ENCODE measurements at places on chromosomes 4 and X. TPM values are rescaled to one million over a fixed set of nuclear protein-coding genes. Genes with fewer than 3 reads are reported as not detected.

HHIP gene
- total RNA-seq = 11.5 TPM

IL1RAPL1 gene
- total RNA-seq = 24.5 TPM

ARSJ gene
- 3.1 TPM for total RNA-seq

- H3K27me3 ChIP-seq = no peaks in the 10 kb centered on the region
- H3K4me1 ChIP-seq = peaks cover 5% of the 10 kb centered on the region
Measured at GRCh38 chr4:8282134-8282641, 12.6 kb downstream of the HTRA3 start.

TBX22 gene
- total RNA-seq = 0.30 TPM

TBC1D8B gene
- 9.0 TPM for total RNA-seq

CPZ gene
- total RNA-seq = 82.0 TPM

DNA sequence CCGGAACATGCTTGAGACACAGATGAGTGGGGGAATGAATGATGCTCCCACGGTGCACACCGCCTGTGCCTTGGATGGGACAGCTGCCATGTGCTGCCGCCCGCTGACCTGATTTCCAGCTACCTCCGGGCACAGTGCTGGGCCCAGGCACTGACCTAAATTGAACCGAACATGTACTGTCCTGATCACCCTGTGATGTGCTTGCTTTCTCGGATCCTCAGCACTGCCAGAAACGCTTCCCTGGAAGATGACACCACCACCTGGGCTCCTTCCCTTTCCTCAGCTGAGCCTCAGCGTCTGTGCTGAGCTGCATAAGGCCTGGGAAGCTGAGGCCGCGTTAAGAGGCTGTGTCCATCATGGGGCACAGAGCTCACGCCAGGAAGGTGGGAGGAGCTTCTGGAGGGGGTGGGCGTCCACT is 39.3 kb upstream of the MXD4 start:
- no peak overlapping the region for H3K4me3 ChIP-seq
- no peaks in the 10 kb centered on the region for H3K27me3 ChIP-seq
- no peak for DNase-seq
- no peak overlapping the region for H3K27ac ChIP-seq

CXCL5 gene
- total RNA-seq = 0.40 TPM

DNA sequence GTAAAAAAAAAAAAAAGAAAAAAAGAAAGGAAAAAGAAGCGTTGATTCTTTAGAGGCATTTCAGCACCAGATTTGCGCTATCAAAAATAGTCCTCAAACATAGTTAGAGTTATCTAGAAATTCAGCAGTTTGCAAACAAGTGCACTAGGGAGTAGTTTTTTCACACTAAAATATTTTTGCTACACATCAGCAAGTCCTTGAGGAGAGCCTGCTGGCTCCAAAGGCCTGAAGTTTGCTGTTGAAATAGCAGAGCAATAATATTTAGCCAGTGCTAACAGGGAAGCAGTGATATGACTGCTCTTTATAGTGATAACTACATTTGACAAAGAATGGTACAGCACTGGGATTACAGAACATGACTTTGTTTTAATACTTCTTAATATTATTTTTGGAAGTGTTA is 472.2 kb downstream of the PCDH7 start:
- no peaks in the 10 kb centered on the region for H3K4me1 ChIP-seq
- no peak overlapping the region for H3K27ac ChIP-seq
- no peak for DNase-seq
- no peak overlapping the region for H3K4me3 ChIP-seq

GRCh38 chrX:107731831-107732502 is 43.6 kb downstream of the TSC22D3 start:
- peak overlapping the region; percentile 40 for H3K27ac ChIP-seq
- peaks cover 30% of the 10 kb centered on the region for H3K27me3 ChIP-seq
- peak; percentile 47 for DNase-seq
- no peaks in the 10 kb centered on the region for H3K36me3 ChIP-seq

ZC4H2 gene
- 32.2 TPM for total RNA-seq

- H3K4me3 ChIP-seq = no peak overlapping the region
- H3K4me1 ChIP-seq = peaks cover 7% of the 10 kb centered on the region
- no peak for DNase-seq
- no peaks in the 10 kb centered on the region for H3K36me3 ChIP-seq
Measured at GRCh38 chrX:111375747-111376146, 36.2 kb downstream of the DCX start.

- no peaks in the 10 kb centered on the region for H3K4me1 ChIP-seq
- no peak for DNase-seq
- no peak overlapping the region for H3K27ac ChIP-seq
- H3K27me3 ChIP-seq = no peaks in the 10 kb centered on the region
- H3K4me3 ChIP-seq = no peak overlapping the region
Measured at GRCh38 chrX:97876697-97877407, 993.1 kb downstream of the RPA4 start.

GRCh38 chrX:150012647-150013381 is 74.5 kb upstream of the EOLA2 start:
- H3K27me3 ChIP-seq = no peaks in the 10 kb centered on the region
- H3K4me3 ChIP-seq = no peak overlapping the region
- H3K36me3 ChIP-seq = no peaks in the 10 kb centered on the region
- no peak overlapping the region for H3K27ac ChIP-seq

GRCh38 chr4:140103676-140104075 is 50.3 kb downstream of the MAML3 start:
- no peaks in the 10 kb centered on the region for H3K27me3 ChIP-seq
- no peaks in the 10 kb centered on the region for H3K36me3 ChIP-seq

DNA sequence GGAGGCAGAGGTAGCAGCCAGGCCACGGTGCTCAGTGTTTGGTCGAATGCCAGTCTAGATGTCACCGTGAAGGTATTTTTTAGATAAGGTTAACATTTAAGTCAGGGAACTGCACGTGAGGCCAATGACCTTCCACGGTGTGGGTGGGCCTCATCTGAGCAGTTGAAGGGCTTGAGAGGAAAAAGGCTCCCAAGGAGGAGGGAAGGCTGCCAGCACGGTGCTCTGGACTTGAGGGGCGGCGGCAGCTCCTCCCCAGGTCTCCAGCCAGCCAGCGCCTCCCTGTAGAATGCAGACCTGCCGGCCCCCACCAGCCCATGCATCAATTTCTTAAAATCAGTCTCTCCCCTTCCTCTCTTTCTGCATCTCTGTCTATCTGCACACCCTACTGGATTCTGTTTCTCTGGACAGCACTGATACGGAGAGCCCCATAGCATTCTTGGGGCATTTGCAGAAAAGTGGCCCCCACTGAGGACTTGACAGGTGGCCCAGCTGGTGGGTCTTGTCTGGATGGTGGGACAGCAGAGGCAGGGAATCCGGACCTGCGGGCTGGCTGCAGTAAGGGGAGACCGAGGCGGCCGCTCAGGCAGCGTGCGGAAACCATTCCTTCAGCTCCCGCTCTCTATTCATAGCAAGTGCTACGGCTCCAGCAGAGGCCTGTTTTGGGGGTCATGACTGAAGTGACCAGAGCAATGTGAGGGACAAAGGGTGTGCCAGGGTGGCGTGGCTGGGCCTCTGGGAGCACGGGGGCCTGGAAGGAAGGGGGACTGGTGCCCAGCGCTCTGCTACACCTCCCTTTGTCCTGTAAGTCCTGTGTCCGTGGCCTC is 7.9 kb upstream of the RGS12 start:
- peaks cover 6% of the 10 kb centered on the region for H3K36me3 ChIP-seq
- DNase-seq = no peak
- H3K27me3 ChIP-seq = no peaks in the 10 kb centered on the region
- peaks cover 34% of the 10 kb centered on the region for H3K4me1 ChIP-seq

HADH gene
- 20.6 TPM for total RNA-seq

DNA sequence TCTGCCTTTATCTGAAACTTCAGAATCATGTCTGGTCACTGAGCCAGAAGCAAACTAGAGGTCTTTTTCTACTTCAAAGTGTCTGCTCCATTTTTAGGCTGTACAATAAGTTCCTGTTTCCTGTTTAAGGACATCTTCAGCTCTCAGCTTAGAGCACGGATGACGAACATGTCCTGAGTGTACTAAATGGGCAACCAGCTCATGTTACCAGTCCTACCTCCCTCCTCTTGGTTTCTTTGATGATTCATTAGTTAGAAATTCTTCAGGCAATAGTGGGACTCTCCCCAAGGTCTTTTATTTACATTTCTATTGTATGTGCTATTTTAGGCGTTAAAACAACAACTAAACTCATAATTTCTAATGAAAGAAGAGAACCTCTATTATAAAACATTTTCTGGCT is 58.0 kb downstream of the ENPEP start:
- H3K27ac ChIP-seq = no peak overlapping the region
- H3K36me3 ChIP-seq = no peaks in the 10 kb centered on the region
- H3K4me1 ChIP-seq = no peaks in the 10 kb centered on the region
- H3K4me3 ChIP-seq = no peak overlapping the region
- no peaks in the 10 kb centered on the region for H3K27me3 ChIP-seq

MFSD8 gene
- total RNA-seq = 45.8 TPM

DNA sequence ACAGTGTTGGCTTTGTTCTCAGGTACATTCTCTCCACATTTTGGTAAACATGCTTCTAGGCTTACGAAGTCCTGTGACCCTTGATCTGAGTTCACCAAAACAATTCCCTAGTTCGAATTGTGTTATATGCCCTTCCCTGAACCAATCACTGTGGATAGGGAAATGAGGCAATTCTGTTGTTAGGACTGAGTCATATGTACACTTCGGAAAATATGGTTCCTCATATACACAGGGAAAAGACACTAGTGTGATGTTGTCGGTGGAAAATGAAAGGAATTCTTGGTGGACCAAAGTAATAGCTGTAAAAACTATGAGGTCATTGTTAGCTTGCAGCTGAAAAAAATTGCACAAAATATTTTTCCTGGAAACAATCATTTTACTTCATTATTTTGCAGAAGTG is 46.6 kb upstream of the MAGEC2 start:
- H3K27ac ChIP-seq = no peak overlapping the region
- H3K36me3 ChIP-seq = no peaks in the 10 kb centered on the region
- no peak for DNase-seq
- H3K4me1 ChIP-seq = no peaks in the 10 kb centered on the region

DNA sequence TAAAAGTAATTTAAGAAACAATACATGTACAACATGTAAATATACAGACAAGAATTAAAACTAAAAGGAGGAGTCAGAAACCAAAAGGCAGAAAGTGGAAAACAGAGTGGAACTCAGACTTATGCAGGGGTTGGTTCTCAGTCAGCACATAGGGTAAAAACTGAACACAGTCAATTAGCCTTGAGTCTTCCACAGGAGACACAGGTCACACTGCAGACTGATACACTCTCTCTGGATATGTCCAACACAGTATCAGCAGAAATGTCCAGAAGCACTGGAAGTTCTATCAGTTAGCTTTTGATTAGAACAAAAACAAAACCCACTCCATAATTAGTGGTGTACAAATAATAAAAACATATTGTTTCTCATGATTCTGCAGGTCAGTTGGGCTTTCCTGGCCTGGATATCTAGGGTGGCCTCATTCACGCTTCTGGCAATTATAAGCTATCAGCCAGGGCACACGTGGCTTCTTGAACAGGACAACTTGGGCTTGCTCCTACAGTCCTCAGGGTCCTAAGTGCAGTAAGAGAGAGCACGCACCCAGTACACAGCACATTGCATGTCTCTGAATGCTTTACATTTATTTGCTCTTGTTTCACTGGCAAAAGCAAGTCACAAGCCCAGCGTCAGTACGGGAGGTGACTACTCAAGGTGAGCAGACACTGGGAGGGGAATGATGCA is 21.6 kb downstream of the TEC start:
- H3K4me1 ChIP-seq = no peaks in the 10 kb centered on the region
- H3K4me3 ChIP-seq = no peak overlapping the region
- H3K27ac ChIP-seq = no peak overlapping the region
- no peak for DNase-seq

DNA sequence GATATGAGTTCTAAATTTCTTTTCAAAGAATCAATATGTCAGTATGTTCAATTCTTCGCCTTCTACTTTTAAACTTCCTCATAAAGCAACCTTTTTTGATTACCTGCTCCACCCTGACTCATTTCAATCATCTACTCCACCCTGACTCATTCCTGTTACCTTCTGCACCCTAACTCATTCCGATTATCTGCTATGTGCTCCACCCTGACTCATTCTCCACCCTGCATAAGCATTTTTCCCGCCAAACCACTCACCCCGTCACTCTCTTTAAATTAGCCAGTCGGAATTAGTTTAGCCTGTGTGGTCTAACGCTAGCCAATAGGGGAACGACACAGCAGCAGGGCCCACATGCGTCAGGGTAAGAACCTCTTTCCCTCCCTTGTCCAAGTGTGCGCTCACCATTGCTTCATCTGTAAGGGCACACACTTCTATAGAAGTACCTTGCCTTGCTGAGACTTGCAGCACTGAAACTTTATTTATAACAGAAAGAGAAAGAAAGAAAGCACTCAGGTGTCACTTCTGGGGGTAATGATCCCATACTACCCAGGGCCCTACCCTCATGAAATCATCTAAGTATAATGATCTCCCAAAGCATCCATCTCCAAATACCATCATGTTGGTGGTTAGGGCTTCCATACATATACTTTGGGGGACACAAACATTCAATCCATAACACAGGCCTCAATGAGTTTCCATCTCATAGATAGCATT is 875.2 kb downstream of the RAPGEF2 start:
- no peaks in the 10 kb centered on the region for H3K36me3 ChIP-seq
- H3K4me3 ChIP-seq = no peak overlapping the region
- DNase-seq = no peak

GRCh38 chr4:70559211-70559830 is 32.7 kb upstream of the AMBN start:
- no peak overlapping the region for H3K27ac ChIP-seq
- DNase-seq = peak; percentile 69
- H3K4me1 ChIP-seq = no peaks in the 10 kb centered on the region
- no peaks in the 10 kb centered on the region for H3K36me3 ChIP-seq

- H3K36me3 ChIP-seq = no peaks in the 10 kb centered on the region
- peak within 1 kb of the TSS; percentile 57 for H3K4me3 ChIP-seq
Measured at GRCh38 chrX:50813843-50814661, at the start of gene SHROOM4. Gene SHROOM4, minus strand, starts transcription at chrX:50814194. Its CDS starts 176 bp downstream, at chrX:50814018.

KLHL15 gene
- 16.3 TPM for total RNA-seq

DNA sequence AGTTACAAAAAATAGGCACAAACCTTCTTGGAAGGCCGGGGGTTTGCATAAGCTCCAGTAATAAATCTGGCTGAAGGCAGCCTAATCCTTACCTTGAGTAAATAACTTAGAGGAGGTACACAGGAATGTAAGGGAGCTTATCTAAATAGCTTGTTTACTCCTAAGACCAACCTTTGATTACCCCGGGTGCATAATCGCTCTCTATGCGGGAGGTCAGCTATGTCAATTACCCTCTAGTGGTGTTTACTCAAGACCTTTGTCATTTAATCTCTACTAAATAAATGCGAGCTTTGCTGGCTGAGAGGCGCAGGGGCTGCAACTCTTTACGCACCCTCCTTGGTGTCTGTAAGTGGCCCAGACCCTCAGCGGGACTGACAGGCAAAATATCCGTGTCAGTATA is 50.2 kb upstream of the MAP9 start:
- H3K27me3 ChIP-seq = no peaks in the 10 kb centered on the region
- no peak overlapping the region for H3K4me3 ChIP-seq
- DNase-seq = no peak
- H3K4me1 ChIP-seq = no peaks in the 10 kb centered on the region
- no peaks in the 10 kb centered on the region for H3K36me3 ChIP-seq
- no peak overlapping the region for H3K27ac ChIP-seq

DNA sequence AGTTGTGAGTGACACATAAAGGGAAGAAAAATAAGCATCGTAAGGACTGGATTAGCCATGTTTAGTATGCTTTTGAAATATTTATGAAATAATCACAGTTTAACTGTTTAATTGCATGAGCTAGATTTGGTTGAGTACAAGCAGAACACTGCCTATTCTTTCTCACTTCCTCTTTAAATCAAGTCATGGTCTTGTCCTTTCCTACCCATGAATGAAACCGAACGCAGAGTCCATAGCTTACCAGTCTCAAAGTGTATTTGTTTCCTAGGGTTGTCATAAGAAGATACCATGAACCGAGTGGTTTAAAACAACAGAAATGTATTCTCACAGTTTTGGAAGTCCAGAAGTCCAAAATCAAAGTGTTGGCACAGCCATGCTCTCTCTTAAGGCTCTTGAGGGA is 684.0 kb upstream of the MAGEB2 start:
- no peaks in the 10 kb centered on the region for H3K27me3 ChIP-seq
- H3K27ac ChIP-seq = no peak overlapping the region
- H3K4me3 ChIP-seq = no peak overlapping the region
- H3K36me3 ChIP-seq = no peaks in the 10 kb centered on the region
